LoVo (cell line): ENCODE measurements at places on chromosomes 1 and 21.

- DNase-seq = no peak
Measured at GRCh38 chr21:37188825-37189224, 78.3 kb downstream of the VPS26C start.

GRCh38 chr1:87897481-87897880, 568.8 kb downstream of the LMO4 start:
- no peak for DNase-seq

DNA sequence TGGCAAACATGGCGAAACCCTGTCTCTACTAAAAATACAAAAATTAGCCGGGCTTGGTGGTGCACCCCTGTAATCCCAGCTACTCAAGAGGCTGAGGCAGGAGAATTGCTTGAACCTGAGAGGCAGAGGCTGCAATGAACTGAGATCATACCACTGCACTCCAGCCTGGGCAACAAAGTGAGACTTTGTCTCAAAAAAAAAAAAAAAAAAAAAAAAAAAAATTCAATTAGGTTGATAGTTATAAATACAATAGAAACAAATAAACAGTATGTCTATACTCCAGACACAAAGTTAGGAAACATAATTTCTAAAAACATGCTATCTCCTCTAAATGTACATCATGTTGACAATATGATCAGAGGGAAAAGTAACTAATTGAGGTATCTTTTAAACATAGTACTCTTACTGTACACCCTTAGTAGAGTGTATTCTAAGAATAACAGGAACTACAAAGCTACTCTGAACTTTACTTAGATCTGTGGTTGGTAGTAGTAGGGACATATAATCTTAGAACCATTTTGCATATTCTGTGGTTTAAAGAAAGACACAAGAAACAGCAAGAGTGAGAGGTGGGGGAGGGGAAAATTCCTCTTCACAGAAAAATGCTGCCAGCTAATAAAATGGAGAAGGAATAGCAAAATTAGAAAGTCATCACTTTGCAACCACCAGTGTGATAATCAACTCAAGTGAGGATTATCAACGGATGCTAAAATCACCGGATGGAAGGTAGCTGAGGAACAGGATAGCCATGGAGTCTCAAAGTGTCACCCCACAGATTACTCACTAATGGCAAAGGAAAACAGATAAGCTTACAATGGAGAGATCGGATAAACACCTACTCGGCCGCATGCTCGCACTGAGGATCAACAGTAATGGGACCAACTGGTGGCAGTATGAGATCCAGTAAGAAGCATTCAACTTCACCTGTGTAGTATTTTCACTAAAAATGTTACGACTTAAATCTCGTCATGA, 35.0 kb downstream of the MTOR start:
- DNase-seq = no peak

- no peak for DNase-seq
Measured at GRCh38 chr1:244710474-244711062, 57.6 kb downstream of the DESI2 start.

GRCh38 chr1:184595596-184595995, 159.1 kb downstream of the EDEM3 start:
- no peak for DNase-seq
